ENCODE measurements at places on chromosomes 1 and 21. TPM values are rescaled to one million over a fixed set of nuclear protein-coding genes. Genes with fewer than 3 reads are reported as not detected.
A peak's percentile ranks its signal among the peaks of the same experiment; 100 is the strongest.

DNA sequence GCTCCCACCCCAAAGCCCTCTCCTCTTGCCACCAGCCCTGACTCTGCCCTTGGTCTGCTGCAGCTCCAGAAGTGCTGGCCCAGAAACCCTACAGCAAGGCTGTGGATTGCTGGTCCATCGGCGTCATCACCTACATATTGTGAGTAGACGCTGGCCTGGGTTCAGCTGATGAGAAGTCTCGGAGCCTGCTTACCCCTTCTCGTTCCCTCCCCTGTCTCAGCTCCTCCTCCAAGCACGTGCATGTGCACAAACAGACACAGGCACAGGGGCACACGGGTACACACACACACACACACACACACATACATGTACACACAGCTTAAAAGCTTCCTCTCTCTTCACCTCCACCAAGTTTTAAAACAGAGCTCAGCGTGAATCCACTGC, 24.3 kb downstream of the CAMK1G start:
- no peak for DNase-seq
- H3K27me3 ChIP-seq = no peaks in the 10 kb centered on the region
- no peaks in the 10 kb centered on the region for H3K4me1 ChIP-seq
- no peak overlapping the region for H3K4me3 ChIP-seq
- H3K36me3 ChIP-seq = no peaks in the 10 kb centered on the region
- H3K27ac ChIP-seq = no peak overlapping the region

DNA sequence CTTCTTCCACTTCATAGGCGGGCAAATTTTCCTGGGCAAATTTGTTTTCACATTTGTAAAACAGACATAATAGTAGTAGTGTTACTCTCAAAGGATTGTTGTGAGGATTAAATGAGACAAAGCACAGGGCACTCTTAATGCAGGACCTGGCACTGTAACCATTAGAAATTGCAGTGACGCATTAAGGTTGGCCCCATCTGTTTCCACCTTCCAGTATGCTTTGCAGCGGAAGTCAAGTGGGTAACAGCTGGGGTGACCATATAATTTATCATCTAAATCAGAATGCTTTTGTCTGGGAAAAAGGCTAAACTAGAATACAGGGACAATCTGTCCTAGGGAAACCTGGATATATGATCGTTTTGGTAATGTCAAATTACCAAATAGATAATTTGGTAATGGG, 132.5 kb upstream of the CACHD1 start:
- no peaks in the 10 kb centered on the region for H3K36me3 ChIP-seq
- H3K27me3 ChIP-seq = no peaks in the 10 kb centered on the region
- DNase-seq = no peak
- H3K27ac ChIP-seq = no peak overlapping the region

GRCh38 chr1:159663552-159663951, 50.8 kb downstream of the CRP start:
- no peaks in the 10 kb centered on the region for H3K27me3 ChIP-seq
- no peak overlapping the region for H3K27ac ChIP-seq
- H3K4me3 ChIP-seq = no peak overlapping the region
- no peaks in the 10 kb centered on the region for H3K36me3 ChIP-seq
- no peak for DNase-seq

- H3K36me3 ChIP-seq = no peaks in the 10 kb centered on the region
- no peak overlapping the region for H3K27ac ChIP-seq
- DNase-seq = no peak
- no peak overlapping the region for H3K4me3 ChIP-seq
- no peaks in the 10 kb centered on the region for H3K4me1 ChIP-seq
Observed at GRCh38 chr21:43207043-43207315, 38.2 kb downstream of the CRYAA start.

GRCh38 chr1:185860311-185860710, 126.1 kb downstream of the HMCN1 start:
- H3K27me3 ChIP-seq = no peaks in the 10 kb centered on the region
- H3K4me3 ChIP-seq = no peak overlapping the region
- DNase-seq = no peak
- H3K27ac ChIP-seq = peak overlapping the region; percentile 23
- H3K4me1 ChIP-seq = peaks cover 68% of the 10 kb centered on the region

DNA sequence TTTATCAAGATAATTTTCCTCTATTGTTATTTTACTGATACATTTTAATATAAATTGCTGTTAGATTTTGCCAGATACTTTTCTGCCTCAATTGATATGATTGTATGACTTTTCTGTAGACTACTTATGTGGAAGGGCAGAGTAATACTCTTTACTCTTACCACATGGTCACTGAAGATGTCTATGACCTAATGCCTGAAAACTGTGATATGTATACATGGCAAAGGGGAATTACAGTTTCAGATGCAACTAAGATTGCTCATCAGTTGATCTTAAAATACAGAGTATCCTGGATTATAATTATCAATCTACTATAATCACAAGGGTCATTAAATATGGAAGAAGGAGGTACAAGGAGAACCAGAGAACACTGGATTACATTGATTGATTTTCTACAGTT, 1528.0 kb downstream of the BRINP3 start:
- no peaks in the 10 kb centered on the region for H3K4me1 ChIP-seq
- H3K27me3 ChIP-seq = no peaks in the 10 kb centered on the region
- H3K27ac ChIP-seq = no peak overlapping the region
- H3K4me3 ChIP-seq = no peak overlapping the region
- no peaks in the 10 kb centered on the region for H3K36me3 ChIP-seq

DNA sequence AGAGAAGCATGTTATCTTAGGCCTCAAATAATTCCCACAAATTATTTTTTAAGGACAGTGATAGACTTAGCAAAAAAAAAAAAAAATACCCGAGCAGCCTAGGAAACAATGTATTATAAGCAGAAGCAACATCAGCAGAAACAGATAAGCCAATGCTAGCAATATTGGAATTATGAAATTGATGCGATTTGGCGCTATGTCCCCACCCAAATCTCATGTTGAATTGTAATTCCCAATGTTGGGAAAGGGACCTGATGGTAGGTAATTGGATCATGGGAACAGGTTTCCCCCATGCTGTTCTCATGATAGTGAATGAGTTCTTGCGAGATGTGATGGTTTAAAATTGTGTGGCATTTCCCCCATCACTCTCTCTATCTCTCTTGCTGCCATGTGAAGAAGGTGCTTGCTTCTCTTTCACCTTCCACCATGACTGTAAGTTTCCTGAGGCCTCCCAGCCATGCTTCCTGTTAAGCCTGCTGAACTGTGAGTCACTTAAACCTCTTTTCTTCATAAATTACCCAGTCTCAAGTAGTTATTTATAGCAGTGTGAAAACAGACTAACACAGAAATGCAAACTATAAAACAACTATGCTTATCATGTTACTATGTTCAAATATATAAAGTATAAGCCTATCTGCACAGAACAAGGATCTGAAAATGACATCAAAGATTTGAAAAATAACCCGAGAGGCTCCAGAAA, 75.6 kb upstream of the HIVEP3 start:
- H3K4me3 ChIP-seq = no peak overlapping the region
- no peak overlapping the region for H3K27ac ChIP-seq
- H3K27me3 ChIP-seq = no peaks in the 10 kb centered on the region
- no peak for DNase-seq
- no peaks in the 10 kb centered on the region for H3K4me1 ChIP-seq
- H3K36me3 ChIP-seq = no peaks in the 10 kb centered on the region

Gene C1orf226
- 3.3 TPM for total RNA-seq

DNA sequence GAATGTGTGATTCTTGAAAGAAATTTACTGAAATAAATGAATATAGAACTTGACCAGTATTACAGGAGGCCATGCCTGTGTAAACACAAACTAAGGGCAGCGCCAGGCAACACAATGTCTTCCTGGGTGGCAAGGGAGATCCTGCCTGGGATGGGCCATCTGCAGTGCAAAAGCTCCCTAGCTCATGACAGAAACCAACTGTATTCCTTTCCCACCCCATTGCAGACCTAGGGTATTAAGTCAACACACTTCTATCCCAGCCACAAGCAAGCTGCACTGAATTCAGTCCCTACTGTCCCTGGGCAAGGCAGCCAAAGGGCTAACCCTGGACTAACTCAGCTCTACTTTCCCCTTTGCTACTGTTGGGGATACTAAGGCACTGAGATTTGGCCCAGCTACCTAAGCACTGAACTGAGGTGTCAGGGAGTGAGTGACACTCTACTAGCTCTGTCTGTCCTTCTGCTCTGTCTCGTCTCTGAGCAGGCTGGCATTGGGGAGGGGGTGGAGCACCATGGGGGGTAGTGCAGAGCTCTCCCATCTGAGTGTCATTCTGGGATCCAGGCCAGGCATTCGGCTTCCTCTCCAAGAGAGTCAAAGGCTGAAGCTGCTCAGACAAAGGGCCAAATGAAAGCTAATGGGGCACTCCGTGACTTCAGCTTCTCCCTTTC, 2.5 kb downstream of the INKA2 start:
- H3K4me1 ChIP-seq = peaks cover 41% of the 10 kb centered on the region
- no peaks in the 10 kb centered on the region for H3K27me3 ChIP-seq
- no peak overlapping the region for H3K27ac ChIP-seq
- no peaks in the 10 kb centered on the region for H3K36me3 ChIP-seq

- H3K4me1 ChIP-seq = no peaks in the 10 kb centered on the region
- no peak overlapping the region for H3K27ac ChIP-seq
- H3K27me3 ChIP-seq = no peaks in the 10 kb centered on the region
- no peaks in the 10 kb centered on the region for H3K36me3 ChIP-seq
Observed at GRCh38 chr1:225890346-225891228, 1.6 kb upstream of the LEFTY1 start.

DNA sequence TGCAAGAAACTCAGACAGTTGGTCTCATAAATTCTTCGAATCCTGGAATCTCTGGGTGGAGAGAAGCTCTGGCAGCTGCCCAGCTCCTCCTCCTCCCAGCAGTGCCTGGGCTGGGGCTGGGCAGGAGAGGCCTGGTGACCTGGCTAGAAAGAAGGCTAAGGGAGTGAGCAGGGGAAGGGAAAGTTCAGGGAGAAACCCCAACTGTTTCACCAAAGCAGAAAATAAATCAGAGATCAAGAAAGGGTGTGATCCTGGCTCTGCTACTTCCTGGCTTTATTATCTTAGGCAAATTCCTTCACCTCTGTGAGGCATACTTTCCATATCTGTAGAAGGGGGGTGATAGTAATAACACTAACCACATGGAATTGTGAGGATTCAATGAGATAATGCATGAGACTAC, 8.8 kb upstream of the COL16A1 start:
- H3K4me1 ChIP-seq = peaks cover 54% of the 10 kb centered on the region
- H3K27ac ChIP-seq = peak overlapping the region; percentile 99
- H3K4me3 ChIP-seq = no peak overlapping the region

Gene ELOVL1
- total RNA-seq = 40.8 TPM

GRCh38 chr1:222781251-222781650, 33.6 kb upstream of the DISP1 start:
- no peaks in the 10 kb centered on the region for H3K36me3 ChIP-seq
- no peak for DNase-seq
- no peaks in the 10 kb centered on the region for H3K27me3 ChIP-seq
- no peaks in the 10 kb centered on the region for H3K4me1 ChIP-seq
- no peak overlapping the region for H3K27ac ChIP-seq

Gene LIN28A
- total RNA-seq = not detected

GRCh38 chr21:17731554-17731953, 87.6 kb downstream of the C21orf91 start:
- no peak overlapping the region for H3K27ac ChIP-seq
- H3K27me3 ChIP-seq = no peaks in the 10 kb centered on the region
- no peaks in the 10 kb centered on the region for H3K36me3 ChIP-seq
- no peak overlapping the region for H3K4me3 ChIP-seq

- DNase-seq = no peak
- peaks cover 3% of the 10 kb centered on the region for H3K36me3 ChIP-seq
- H3K27ac ChIP-seq = no peak overlapping the region
- no peaks in the 10 kb centered on the region for H3K27me3 ChIP-seq
- H3K4me1 ChIP-seq = peaks cover 12% of the 10 kb centered on the region
Observed at GRCh38 chr1:227729881-227730629, 5.0 kb downstream of the JMJD4 start.

Gene ZNF593OS
- not detected for total RNA-seq

Gene PCP4L1
- total RNA-seq = 1.8 TPM

Gene TCP10L
- total RNA-seq = not detected

Gene OR2L2
- total RNA-seq = not detected

DNA sequence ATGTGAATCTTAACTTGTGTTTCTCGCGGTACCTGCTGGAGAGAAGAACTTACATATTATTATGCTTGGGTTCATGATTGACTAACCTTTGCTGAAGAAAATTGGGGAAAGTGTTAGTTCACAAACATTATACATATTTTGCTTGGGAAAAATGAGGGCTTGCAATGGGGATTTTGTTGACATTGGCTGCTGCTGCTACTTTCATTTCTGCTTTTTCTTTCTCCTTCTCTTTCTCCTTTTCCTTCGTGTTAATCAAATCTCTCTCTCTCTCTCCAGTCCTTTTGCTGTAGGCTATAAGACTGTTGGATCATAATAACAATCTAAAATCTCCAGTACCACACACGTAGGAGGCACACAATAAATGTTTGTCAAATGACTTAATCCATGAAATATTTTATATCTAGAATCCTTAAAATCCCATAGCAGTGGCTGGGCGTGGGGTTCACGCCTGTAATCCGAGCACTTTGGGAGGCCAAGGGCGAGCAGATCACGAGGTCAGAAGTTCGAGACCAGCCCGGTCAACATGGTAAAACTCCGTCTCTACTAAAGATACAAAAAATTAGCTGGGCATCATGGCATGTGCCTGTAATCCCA, 23.0 kb downstream of the IRF2BP2 start:
- no peak for DNase-seq
- H3K4me1 ChIP-seq = peaks cover 74% of the 10 kb centered on the region
- H3K4me3 ChIP-seq = peak overlapping the region; percentile 21
- H3K27ac ChIP-seq = peak overlapping the region; percentile 85
- no peaks in the 10 kb centered on the region for H3K36me3 ChIP-seq

- DNase-seq = no peak
- no peaks in the 10 kb centered on the region for H3K36me3 ChIP-seq
- no peaks in the 10 kb centered on the region for H3K4me1 ChIP-seq
- no peaks in the 10 kb centered on the region for H3K27me3 ChIP-seq
- H3K4me3 ChIP-seq = no peak overlapping the region
Observed at GRCh38 chr1:174209347-174210187, 50.2 kb downstream of the RABGAP1L start.

DNA sequence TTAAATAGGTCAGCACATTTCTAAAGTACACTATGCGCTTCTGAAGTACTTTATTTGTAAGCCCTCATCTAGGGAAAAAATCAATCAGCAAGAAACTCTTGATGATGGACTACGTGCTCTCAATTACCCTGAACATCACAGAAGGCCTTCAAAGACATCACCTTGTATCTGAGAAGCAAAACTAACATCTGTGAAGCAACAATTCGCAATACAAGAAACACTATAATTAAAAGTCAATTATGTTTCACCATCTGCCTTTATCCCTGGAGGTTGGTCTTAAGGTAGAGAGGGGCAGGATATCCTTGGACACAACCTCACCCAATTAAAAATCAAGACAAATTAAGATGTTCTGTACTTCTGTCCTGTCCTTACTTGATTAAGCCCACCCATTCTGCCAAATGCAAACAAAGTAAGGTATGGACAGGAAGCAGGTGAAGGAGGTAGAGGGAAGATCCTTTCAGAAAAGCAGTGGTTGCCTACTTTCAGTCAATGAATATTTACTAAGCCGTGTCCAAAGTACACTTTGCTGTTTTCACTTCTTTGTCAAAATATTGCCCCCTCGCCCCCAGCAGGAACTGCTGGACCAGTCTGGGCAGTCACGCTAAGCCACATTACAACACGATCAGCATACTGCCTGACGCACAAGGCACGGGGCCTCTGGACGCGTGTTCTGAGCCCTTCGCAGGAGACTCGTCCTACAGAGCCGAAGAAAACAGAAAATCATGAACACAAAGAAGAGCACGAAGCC, 887 bp downstream of the SLC19A2 start:
- peak overlapping the region; percentile 97 for H3K27ac ChIP-seq
- no peaks in the 10 kb centered on the region for H3K27me3 ChIP-seq
- peaks cover 16% of the 10 kb centered on the region for H3K4me1 ChIP-seq
- peak overlapping the region; percentile 86 for H3K4me3 ChIP-seq
- no peaks in the 10 kb centered on the region for H3K36me3 ChIP-seq
